ENCODE measurements at places on chromosomes 2 and 18. TPM values are rescaled to one million over a fixed set of nuclear protein-coding genes. Genes with fewer than 3 reads are reported as not detected.

Gene MRO
- not detected for polyA plus RNA-seq

Gene ADCY3
- 63.4 TPM for polyA plus RNA-seq

Gene EMX1
- polyA plus RNA-seq: not detected

Gene NAT8
- polyA plus RNA-seq: not detected

Gene AGXT
- polyA plus RNA-seq: not detected

Gene UGGT1
- polyA plus RNA-seq: 26.6 TPM

Gene NRP2
- 47.4 TPM for polyA plus RNA-seq

Gene HOXD13
- not detected for polyA plus RNA-seq

Gene CYP20A1
- 9.5 TPM for polyA plus RNA-seq

Gene POTEE
- polyA plus RNA-seq: not detected

Gene TTR
- polyA plus RNA-seq: not detected

Gene OTX1
- 0.34 TPM for polyA plus RNA-seq

Gene DRC1
- not detected for polyA plus RNA-seq

Gene MOB1A
- polyA plus RNA-seq: 36.6 TPM

Gene ARID5A
- 3.0 TPM for polyA plus RNA-seq

Gene FMNL2
- polyA plus RNA-seq: 25.0 TPM

Gene LBH
- polyA plus RNA-seq: 2.4 TPM

Gene PRKAG3
- not detected for polyA plus RNA-seq

Gene RTP5
- not detected for polyA plus RNA-seq

Gene MAP3K19
- not detected for polyA plus RNA-seq

Gene VIT
- 0.08 TPM for polyA plus RNA-seq

Gene ACMSD
- not detected for polyA plus RNA-seq

Gene VSNL1
- 40.4 TPM for polyA plus RNA-seq

DNA sequence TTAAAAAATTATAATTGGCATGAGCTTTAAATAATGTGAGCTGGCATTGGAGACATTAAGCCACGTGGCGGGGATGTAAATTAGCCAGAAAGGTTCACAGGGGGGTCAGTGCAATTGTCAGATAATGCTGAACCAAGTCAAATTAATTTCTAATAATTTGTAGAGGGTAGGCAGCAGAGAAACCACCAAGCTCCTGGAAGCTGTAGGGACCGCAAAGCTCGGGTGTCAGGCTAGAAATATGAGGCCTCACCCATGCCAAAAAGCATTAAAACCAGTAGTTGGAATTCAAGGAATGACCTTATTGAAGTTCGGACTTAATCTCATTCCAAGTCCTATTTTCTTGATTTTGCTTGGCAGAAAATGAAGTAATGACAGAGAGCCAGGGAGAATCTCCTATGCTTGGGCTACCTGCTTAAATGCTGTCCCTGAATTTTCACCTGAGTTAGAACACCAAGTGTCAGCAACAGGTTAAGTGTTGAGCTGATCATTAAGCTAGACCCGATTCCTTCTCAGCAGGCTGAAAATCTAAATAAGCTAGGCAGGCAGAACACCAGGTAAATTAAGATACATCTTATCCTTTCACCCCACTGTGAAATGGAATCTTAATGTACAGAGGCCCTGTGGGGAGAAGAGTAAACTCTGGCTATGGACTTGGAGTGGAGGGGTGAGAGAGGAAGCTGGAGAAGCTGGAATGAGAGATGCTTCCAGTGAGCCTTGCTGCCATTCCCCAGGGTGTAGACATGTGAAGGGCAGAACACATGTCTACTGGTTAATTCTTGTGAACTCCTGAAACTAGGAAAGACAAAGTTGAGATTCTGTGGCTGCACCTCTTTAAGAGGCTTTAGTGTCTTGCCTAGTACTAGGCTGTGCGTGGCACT, 520.0 kb downstream of the SLC4A3 start:
- DNase-seq: peak; percentile 14

- no peak for DNase-seq
Observed at GRCh38 chr2:45170191-45171135, 161.2 kb upstream of the SIX2 start.

DNA sequence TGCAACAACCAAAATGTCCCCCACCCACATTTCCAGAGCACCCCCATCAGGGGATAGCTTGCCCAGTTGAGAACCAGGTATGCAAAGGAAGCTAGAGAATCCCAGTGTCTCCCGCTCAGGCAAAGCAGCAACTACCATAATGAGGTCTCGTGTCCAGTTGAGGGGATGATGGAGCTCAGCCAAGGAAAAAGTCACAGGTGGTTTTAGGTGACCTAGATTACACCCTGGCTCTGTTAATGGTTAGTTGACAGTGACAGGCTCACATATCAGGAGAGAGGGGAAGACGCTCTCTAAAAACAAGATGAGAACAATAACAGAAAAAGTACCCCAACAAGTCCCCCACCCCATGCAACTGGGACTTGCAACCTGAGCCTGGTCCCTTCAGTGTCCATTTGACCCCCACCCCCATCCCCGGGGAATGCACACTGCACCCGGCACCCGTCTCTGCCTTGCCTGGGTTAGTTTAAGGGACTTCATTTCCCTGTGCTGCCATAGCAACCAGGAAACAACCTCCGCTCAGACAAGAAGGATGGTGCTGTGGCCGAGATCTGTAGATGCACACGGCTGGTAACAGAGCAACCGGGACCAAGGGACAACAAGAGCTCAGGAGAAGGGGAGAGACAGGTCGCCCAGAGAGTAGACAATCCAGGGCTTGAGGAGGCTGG, at the start of gene KIAA2012:
TSS of gene KIAA2012 (plus strand) at position 519 of the 665 bp plus-strand sequence. CDS start 373 bp downstream, outside the sequence.
- no peak for DNase-seq

- no peak for DNase-seq
Observed at GRCh38 chr2:30095402-30095801, 51.4 kb upstream of the YPEL5 start.

GRCh38 chr2:70552501-70553333, 909 bp downstream of the TGFA start:
- peak; percentile 82 for DNase-seq

DNA sequence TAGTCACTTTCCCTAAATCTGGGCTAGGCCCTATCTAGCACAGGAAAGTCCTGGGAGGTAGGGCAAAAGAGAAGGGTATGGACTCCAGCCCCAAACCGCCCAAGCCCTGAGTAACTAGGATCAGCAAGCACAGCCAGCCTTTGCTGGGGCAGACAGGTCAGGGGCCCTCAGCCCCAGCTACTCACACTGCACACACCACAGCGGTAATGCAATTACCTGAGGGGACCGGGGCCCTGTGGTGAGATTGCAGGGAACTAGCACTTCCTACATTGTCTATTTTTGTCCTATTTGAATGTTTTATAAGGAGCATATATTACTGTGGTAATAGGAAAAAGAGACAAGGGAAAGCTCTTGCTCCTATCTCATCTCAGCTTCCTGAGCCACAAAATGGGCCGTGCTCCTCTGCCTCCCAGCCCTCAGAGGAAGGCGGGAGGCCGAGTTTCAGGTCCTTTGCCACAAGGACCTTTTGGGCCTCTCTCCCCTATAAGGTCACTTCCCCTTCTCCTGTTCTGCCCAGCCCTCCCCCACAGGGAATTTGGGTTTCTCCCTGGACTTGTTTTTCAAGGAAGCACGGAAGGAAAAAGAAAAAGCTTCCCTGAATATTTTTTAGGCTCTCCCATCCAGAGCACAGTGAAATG, 20.5 kb downstream of the RAB11FIP5 start:
- DNase-seq: no peak

DNA sequence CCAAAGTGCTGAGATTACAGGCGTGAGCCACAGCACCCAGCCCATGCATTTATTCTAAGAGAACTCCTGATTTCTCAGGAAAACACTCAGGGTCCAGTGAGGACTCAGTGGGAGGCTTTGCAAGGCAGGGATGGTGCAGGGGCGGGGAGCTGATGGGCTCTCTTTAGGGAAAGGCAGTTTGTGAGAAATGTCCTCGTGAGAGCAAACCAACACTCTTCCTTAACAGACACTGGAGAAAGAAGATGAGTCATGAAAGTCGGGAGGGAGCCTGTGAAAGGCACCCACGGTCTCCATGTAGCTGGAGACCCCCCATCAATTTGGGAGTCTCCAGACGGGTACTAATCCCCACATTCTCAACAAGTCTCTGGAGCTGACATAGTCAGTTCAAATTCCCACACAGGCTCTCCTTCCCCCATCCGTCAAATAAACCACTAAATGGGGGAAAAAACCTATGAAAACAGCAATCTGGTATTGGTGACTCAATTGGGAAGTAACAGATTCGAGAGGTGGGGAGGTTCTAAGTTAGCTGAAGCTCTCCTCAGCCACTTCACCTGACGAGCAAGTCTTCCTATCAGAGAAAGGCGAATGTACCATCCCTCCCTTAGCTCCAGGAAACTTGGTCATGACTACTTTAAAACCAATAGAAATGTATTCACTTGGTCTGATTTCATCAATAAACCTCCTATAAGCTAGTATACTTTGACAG, 11.0 kb upstream of the CREG2 start:
- no peak for DNase-seq

GRCh38 chr2:30408961-30409387, 38.1 kb upstream of the LCLAT1 start:
- no peak for DNase-seq

- DNase-seq: peak; percentile 99
Observed at GRCh38 chr2:38148501-38148900, 72.5 kb upstream of the CYP1B1 start.

GRCh38 chr2:174527959-174528358, 41.1 kb upstream of the GPR155 start:
- DNase-seq: no peak

DNA sequence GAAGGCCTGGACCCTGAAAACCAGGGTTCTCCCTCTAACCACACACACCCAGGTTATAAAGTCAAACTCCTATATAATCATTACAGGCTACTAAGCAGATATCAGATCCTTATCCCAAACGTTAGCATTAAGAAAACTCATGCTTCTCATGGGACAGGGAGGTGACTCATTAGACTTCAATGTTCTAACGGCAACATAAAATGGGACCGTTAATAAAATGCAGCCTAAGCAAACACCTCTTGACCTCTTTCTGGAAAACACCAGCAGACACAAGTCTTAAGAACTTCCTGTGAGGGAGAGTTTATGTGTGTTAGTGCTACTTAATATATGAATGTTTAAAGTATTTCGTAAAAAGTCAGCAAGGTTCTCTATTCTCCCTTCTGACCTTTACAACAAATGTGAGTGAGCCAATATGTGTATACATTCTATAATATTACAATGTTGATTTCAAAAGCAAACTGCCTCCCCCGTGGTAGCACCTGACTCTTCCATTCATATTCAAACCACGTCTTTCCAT, 31.7 kb downstream of the LPIN2 start:
- peak; percentile 69 for DNase-seq

- DNase-seq: no peak
Observed at GRCh38 chr2:17160594-17160993, 357.6 kb downstream of the RAD51AP2 start.

- no peak for DNase-seq
Observed at GRCh38 chr2:235676536-235676799, 182.6 kb downstream of the AGAP1 start.

DNA sequence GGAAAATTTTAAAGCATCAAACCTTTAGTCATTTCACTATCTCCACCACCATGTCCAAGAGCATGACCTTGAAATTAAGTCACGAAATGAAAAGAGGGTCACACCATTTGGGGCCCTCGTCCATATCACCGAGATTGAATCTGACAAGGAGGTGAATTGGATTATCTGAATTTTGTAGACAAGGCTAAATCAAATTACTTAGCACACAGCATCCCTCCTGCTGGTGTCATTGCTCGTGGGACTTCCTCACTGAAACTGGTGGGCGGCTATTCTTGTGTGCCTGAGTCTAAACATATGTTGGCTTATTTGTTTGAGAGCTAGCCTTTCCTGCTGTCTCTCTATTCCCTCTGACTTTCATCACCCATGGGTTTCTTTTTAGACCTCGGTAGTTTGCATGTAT, 64.6 kb upstream of the CNGA3 start:
- DNase-seq: no peak

- DNase-seq: peak; percentile 58
Observed at GRCh38 chr2:219851801-219852481, 224.5 kb downstream of the SLC4A3 start.

- DNase-seq: no peak
Observed at GRCh38 chr2:233142355-233142897, 82.3 kb downstream of the INPP5D start.

DNA sequence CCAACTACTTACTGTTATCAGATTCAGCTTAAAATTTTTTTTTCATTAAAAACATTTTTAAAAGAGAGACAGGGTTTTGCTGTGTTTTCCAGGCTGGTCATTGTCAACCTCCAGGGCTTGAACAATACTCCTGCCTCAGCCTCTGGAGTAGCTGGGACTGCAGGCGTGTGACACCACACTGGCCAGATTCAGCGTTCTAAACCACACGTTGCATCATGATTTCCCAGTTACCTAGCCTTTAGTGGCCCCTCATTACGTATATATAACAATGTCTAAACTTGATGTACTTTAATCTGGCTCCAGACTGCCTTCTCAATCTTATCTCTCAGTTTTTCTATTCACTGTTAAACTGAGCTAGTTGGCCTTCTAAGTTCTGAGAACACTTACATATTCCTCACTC, 89.6 kb downstream of the COMMD1 start:
- no peak for DNase-seq

- no peak for DNase-seq
Observed at GRCh38 chr2:241037498-241037897, 39.1 kb downstream of the SNED1 start.

GRCh38 chr2:28654663-28655320, 96.8 kb upstream of the PPP1CB start:
- DNase-seq: peak; percentile 52

DNA sequence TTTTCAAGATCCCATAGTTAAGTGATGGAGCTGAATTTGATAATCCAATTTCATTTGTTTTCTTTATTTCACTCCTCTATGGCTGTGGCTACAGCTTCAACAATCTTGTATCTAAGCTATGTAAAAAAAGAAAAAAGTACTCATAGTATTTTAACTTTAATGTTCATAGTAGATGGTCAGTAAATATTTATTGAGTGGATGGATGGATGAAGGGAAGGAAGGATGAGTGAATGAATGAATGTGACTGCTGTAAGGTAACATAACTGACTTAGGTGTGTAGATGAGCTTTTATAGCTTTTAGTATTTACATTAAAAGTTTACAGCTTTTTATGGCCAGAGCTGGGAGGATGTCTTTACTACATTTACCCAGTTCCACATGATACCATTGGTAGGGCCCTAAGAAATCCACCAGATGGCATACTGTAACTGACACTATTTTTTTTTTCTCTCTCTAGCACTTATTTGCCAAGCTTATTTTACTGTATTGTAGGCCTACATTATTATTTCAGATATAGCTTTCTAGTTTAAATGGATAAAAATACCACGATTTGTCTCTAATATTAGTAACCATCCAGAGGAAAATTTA, 13.4 kb upstream of the HRH4 start:
- no peak for DNase-seq

DNA sequence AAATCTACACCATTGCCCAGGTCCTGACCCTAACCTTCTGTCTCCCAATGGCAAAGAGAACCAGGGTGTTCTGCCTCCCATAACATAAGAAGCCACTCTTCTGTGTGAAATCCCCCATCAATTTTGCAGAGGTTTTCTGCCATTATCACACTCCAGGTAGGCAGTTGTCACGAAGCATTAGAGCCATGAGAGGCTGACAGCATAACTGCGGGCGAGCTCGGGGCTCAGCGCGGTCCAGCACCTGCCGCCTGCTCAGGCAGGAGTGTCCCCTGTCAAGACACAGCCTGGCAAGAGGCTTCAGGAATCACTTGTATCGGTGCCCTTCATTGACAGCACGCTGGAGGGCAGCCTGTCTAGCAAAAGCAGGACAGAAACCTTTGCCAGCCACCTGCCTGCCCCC, 251.2 kb downstream of the SATB2 start:
- no peak for DNase-seq

GRCh38 chr2:13110825-13111224, 394.1 kb downstream of the TRIB2 start:
- no peak for DNase-seq

- DNase-seq: no peak
Observed at GRCh38 chr18:57527556-57528229, 58.8 kb downstream of the FECH start.

GRCh38 chr2:134304394-134305108, 50.7 kb downstream of the MGAT5 start:
- DNase-seq: no peak
